ENCODE measurements at places on chromosomes 12 and 14.

DNA sequence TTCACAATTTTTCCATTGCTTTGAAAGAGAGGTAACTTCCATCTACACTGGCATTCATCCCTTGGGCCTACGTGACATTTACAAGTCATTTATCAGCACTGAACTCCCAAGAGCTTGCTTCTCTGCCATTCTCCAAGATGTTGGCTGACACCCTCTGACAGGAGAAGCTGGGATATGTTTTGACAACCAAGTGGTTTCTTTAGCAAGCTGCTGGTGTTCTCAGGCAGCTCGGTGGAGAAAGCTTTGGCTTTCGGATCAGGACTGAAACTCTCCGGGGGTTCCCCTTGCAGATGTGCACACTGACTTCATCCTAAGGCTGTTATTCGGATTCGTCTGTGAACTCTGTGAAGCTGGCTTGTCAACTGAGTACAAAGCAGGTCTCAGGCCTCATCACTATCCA is 15.7 kb downstream of the KCNA5 start:
- no peak for DNase-seq

DNA sequence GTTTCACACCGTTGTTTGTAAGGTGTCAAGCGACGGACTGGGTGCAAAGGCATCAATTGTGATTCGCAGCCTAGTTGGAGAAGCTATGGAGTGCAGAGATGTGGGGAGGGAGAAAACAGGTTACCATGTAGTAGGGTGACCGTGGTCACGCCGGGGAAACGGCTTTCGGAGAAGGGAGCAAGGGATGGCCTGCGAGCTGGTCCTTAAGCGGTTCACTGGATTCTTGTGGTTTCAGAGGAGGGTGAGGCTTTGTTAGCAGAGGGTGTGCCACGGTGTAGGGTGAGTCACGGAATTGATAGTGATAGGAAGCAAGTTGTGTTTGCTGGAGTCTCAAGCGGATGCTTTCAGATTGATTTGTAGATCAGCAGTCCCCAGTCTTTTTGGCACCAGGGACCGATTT is 2.3 kb downstream of the PIWIL1 start:
- no peak for DNase-seq

DNA sequence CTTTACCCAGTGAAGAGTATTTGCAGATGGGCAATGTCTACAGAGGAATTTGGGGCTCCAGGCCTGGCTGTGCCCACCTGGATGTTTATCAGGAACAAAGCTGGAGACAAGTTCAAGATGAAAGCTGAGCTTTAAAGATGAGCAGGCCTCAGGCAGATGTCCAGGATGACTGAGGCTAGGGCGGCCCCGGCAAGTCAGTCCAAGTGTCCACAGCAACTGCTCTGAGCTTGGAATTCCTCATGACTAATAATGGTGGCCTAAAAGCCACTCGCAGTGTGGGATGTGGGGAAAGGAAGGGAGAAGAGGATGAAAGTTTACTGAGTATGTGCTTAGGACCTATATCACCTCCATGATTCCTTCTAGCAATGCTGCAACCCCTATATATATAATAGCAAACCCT is 128.2 kb upstream of the NOS1 start:
- no peak for DNase-seq

DNA sequence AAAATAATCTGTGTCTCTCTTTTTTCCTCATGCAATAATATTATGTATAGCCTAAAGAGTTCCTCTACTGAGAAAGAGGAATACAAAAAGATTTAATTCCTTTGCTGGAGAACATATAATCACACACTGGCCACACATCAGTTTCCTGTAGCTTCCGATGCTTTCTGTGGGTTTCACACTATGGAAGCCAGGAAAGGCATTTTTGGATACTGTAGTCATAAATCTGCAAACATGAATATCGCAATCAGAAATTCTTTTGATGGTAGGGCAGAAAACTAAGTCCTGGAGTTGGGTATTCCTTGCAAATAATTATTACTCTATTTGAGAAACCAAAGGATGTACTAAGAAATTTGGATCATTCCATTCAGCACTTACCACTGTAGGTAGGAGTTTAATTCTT is 260.0 kb downstream of the ACSS3 start:
- DNase-seq: no peak

DNA sequence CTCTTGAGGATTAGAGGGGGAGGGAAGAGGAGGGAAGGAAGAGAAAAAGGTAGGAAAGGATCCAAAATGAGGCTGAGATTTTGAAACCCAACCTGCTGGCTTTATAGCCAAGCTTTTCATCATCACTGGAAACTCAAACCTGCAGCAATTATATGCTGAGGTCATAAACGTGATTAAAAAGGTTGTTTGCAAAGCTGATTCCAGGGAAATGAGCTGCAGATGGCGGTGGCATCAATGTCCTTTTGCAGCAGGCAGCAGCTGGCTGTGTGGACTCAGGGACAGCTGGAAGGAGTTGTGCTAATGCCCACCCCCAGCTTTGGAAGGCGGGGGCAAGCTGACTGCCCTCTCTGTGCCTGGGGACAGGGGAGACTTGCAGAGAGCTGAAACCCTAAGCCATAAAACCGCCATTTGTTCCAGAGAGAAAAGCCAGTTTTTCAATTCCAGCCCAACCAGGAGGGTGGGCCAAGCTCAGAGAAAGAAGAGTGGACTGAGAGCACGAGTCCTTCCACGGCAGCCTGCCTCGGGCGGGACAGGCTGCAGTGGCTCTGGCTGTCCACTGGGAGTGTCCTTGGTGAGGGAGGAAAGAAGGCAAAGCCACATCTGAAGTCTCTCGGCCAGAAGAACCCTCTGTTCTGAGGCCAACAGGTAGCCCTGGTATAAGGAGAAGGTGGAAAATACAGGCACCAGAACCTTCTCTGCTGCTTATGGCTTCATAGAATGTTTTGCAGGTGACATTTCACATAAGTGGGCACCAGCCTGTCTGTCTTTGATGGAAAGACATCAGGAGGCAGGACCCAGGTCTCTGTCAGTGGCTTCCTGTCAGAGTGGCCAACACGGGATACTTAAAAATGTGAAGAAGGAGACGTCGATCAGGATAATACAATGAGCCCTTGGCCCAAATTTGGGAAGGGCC is 90.7 kb downstream of the SINHCAF start:
- DNase-seq: no peak

DNA sequence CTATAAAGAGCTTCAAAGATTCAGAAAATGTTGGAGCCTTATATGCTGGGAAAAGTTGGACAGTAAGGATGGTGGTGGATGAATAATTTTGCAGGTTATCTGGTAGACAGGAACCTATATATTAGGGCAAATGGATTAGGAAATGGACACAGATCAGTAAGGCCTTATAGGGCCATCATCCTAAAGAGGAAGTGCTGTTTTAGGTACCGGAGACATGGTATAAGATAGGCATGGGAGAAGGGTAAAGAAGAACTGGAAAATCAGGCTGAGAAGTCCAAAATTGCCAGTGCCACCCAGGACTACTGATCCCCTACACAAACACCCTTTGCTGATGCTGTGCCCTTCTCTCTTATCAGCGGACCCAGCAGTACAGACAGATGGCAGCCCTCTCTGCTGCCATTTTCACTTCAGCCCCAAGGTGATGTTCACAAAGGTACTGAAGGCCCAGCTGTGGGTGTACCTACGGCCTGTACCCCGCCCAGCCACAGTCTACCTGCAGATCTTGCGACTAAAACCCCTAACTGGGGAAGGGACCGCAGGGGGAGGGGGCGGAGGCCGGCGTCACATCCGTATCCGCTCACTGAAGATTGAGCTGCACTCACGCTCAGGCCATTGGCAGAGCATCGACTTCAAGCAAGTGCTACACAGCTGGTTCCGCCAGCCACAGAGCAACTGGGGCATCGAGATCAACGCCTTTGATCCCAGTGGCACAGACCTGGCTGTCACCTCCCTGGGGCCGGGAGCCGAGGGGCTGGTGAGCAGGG is 5.5 kb downstream of the GDF11 start:
- DNase-seq: no peak

GRCh38 chr12:120328228-120328627 is 649 bp upstream of the PLA2G1B start:
- no peak for DNase-seq

- DNase-seq: no peak
Measured at GRCh38 chr14:69938751-69939150, 59.5 kb downstream of the SMOC1 start.

DNA sequence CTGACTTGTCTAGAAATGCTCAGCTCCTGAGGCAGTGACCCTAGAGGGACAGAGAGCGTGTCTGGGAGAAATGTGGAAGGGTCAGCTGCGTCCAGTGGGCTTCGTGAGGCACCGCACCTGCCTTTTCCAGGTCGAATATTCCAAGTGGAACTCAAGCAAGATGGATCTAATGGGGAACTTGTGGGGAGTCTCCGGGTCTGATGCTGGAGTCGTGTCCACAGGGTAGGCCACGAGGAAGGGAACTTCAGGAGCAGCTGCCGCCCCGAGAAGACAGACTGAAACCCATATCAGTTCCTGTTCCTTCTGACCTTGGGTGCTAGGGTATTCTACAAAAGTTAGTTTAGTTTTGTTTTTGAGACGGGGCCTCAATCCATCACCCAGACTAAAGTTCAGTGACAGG is 67.5 kb downstream of the TNFAIP2 start:
- no peak for DNase-seq

DNA sequence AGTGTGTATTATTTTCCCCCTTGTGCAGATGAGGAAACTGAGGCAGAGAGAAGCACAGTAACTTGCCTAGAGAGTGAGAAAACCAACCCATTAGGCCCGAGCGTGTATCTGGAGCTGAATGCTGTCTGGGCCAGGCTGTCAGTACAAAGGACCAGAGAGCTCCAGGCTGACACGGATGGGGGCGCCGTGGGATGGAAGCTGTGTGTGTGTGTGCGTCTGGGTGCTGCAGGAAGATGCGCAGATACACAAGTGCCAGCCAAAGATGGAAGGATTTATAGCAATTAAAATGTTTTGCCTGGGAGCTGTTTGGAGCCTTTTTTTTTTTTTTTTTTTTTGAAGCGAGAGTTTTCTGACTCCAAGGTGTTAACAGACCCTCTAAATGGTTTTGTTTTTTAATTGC is 53.7 kb upstream of the GPATCH2L start:
- DNase-seq: no peak

DNA sequence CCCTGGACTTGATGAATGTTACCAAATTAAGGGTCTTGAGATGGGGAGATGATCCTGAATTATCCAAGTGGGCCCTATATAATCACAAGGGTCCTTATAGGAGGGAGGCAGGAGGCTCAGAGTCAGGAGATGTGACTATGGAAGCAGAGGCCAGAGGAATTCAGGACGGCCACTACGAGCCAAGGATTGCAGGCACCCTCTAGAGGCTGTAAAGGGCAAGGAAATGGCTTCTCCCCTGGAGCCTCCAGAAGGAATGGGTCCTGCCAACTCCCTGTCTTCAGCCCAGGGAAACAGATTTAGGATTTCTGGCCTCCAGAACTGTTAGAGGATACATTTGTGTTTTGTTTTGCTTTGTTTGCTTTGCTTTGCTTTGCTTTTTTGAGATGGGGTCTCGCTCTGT is 8.8 kb downstream of the BDKRB1 start:
- no peak for DNase-seq
